Stimulated activated CD4-positive, alpha-beta T cell treated with anti-CD3 and anti-CD28 coated beads, Interleukin-15, amount 100 ng/mL, for 48 hours (primary cell): ENCODE measurements at places on chromosomes 12 and 14.

DNA sequence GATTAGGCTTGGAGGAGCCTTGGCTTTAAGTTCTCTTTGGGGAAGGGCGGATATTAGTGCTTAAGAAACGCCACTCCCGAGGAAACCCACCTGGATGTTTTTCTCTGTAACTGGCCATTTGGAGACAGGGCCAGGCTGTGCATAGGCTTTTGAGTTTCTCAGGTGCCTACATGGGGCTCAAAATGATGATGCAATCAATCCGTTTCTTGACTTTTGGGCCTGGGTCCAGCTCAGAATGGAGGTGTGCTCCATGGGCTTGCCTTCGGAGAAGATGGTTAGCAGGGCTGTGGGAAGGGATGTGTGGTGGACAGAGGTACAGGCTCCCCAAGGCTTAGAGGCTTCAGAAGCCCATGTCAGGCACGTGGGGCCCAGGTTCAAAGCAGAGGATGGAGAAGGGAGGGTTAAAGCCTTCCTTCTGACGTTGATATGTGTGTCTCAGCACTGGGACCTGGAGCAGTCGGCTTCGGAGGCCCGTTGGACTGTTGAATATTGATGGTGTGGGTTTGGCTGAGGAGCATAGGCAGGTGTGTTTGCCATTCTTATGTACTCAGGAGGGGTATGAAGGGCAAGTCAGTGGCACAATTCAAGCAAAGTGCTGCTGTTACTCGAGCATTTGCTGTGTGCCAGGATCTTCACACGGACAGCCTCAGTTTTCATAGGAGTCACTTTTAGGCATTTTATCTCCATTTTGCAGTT, 82.8 kb downstream of the SLC25A47 start:
- no peak for DNase-seq

DNA sequence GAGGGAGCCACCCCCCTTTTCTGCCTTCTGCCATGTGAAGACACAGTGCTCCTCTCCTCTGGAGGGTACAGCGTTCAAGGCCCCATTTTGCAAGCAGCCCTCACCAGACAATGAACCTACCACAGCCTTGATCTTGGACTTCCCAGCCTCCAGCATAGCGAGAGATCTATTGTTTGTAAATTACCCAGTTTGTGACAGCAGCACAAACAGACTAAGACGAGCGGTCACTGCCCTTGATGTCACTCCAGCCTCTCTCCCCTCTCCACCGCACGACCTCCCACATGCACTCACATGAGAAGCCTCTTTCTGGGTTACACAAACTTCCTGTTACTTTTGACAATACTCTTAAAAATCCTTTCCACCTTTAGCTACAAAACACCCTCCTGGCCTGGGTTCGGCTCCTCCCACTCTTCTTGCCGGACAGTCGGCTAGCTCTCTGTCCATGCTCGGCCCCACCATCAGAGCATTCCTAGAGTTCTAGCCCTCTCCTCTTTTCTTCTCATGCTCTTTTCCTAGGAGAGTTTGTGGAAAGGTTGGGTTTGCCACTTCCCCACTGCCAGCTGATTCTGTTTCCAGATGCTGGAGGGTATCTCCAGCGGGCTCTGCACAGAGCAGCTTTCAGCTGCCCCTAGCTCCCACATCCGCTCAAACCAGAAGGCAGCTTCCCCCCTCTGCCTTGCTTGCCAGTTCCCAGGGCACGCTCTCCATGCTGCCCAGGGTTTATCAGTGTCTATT, 124.3 kb downstream of the FOXN3 start:
- DNase-seq: no peak

DNA sequence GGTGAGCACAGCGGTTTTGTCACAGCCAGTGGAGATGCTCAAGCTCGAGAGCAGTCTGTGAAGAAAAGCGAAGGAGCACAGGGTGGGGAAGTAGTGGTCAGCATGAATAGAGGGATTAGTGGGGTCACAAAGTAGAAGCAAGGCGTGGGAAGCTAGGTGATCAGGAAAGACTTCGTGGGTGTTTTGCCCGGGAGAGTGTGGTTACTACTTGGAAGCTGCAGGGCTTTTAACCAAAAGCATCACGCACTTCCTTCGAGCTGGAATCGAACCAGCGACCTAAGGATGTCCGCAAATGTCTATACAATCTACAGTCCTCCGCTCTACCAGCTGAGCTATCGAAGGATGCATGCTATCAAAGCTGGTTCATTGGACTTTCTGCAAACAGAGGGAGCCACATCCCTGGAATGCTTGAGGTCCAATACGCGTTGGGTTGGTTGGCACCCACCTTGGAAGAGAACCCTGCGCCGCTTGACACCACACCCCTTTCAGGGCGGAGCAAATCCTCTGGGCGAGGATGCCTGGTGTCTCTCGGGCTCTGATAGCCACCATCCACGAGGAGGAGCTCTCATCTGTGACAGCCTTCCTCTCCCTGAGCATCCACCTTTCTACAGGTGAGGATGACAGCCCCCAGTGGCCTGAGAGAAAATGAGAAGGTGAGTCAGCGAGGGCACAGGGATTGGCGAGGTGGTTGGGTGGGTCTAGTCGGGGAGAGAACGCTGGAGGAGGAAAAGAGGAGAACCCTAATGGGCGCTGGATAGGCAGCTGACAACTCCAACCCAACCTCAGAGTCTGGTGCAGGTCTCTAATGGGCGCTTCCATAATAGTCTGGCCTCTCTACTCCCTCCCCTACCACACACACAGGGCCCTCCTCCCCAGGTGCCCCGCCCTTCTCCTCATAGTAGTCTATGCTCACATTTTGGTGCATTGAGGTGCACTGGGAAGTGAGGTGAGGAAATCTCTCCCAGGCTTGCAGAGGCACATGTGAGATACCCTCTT, 16.0 kb upstream of the OR6S1 start:
- DNase-seq: no peak

GRCh38 chr12:69720750-69721149, 17.9 kb upstream of the RAB3IP start:
- DNase-seq: no peak

DNA sequence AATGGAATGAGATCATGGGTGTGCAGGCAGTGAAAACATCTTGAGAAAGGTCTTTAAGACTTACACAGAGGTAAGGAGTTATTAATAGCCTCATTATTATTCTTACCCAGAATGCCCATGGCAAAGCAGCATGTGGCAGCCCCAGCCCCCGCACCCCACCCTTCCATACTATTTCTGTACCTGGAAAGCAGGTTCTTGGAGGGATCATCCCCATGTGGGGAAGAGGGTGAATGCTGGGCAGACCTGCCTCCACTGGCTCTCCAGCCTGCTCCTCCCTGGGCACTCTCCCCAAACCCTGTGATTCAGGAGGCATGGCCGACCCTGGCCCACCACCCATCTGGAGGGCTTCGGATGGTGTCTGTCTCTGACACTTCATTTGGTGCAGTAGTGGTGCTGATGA, 28.3 kb downstream of the NPC2 start:
- no peak for DNase-seq

DNA sequence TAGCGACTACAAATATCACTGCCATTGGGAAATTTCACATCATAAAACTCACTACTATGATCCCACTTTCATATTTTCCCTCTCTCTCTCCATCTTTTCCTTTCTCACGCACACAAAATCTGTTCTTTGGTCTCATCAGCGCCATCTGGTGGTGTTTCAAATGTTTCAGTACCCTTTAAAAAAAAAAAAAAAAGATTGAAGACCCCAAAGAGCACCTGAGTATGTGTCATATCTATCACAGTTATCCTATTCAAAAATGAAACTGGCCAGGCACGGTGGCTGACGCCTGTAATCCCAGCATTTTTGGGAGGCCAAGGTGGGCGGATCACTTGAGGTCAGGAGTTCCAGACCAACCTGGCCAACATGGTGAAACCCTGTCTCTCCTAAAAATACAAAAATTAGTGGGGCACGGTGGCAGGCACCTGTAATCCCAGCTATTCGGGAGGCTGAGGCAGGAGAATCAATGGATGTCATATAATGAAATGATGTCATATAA, 72.4 kb downstream of the TTC9 start:
- peak; percentile 29 for DNase-seq
